Central memory CD8-positive, alpha-beta T cell (primary cell): ENCODE measurements at places on chromosomes 2 and 18.

GRCh38 chr2:106996171-106996769, 110.3 kb upstream of the ST6GAL2 start:
- no peak for DNase-seq

GRCh38 chr2:46130511-46130910, 166.7 kb upstream of the EPAS1 start:
- no peak for DNase-seq

GRCh38 chr2:191225690-191226089, 19.5 kb upstream of the MYO1B start:
- no peak for DNase-seq

DNA sequence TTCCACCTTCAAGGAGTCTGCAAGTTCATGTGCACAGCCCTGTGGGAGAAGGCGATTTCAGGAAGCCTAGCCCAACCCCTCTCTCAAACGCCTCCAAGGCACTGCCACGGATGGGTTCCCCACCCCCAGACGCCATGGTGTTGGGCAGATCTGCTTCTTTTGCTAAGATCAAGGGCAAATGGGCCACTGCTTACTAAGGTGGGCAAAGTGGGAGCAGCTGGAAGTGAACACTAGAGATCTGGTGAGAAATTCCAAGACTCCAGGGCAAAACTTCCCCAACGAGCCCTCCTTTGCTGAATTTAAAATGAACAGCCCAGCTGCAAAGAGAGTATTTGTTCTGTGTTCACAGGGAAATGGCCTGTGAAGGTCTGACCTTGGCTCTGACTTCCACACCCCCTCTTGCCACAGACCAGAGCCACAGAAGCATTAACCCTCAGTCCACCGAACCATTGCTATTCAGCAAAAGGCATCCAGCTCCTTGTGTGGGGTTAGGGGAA, 45.1 kb upstream of the ZBTB7C start:
- no peak for DNase-seq

DNA sequence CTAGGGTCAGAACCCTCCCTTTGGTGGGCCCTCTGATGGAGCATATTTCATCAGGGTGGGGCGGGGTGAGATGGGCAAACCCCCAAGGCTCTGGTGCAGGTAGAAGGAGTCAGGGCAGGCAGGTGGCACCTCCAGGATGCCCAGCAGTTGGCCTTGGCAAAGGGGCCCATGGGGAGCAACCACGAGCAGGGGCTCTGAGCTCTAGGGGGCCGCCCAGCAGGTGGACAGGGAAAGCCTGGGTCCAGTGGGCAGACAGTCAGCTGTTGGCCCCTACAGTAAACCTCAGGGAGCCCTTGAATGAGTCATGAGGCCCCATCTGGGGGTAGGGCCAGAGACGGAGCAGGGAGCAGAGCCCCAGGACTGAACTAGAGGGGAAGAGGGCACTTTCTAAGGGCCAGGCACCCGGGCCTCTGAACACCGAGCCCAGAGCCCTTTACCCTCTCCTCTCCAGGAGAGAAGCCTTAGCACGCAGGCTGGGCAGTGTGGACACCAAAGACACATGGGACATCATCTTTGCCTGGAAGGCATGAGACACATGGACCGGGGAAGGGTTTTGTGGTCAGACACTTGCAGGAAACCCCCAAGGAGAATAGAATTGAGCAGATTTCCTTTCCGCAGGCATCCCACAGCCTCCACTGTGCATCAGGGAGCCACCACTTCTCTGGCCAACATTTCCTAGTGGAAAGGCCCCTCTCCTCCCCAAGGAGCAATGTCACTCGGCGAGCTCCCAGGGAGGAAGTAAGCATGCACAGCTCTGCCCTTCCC, 257.3 kb downstream of the GLI2 start:
- no peak for DNase-seq

GRCh38 chr2:15031745-15032240, 399.3 kb downstream of the LRATD1 start:
- DNase-seq, result no peak

GRCh38 chr2:15762449-15762848, 170.8 kb downstream of the DDX1 start:
- no peak for DNase-seq

- DNase-seq, result no peak
These were observed 78.3 kb upstream of the ASB18 start for GRCh38 chr2:236342507-236342906.

DNA sequence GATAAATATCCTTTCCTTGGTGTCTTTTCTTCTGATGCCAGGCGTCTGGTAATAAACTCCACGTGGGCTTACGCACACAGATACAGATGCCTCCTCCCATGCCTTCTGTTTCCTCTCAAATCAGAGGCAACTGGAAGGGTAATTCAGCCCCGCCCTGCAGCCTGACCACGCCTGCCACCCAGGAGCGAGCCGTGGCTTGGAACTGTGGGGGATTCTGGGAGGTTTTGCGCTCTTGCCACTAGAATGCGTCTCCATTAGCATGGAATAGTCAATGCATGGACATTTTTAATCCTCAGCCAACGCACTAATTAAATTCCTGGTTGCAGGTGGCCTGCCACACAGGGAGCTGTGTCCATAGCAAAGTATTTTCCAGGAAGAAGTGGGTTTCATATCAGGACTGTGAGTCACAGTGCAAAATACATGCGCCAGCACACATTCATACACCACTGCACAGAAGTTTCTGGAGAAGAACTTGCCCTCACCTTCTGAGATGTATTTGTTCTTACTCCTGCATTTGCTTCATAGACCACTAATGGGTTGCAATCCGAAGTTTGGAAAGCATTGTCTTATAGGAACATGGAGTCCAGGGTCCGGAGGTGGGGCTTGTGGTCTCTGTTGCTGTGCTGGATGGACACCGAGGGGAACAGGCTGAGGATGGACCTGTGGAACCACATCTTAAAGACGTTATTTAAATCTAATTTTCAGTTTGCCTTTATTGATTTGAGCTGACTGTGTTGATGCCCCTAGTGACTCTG, 151.4 kb downstream of the LDLRAD4 start:
- no peak for DNase-seq

GRCh38 chr2:148936857-148937450, 61.9 kb downstream of the KIF5C start:
- no peak for DNase-seq

DNA sequence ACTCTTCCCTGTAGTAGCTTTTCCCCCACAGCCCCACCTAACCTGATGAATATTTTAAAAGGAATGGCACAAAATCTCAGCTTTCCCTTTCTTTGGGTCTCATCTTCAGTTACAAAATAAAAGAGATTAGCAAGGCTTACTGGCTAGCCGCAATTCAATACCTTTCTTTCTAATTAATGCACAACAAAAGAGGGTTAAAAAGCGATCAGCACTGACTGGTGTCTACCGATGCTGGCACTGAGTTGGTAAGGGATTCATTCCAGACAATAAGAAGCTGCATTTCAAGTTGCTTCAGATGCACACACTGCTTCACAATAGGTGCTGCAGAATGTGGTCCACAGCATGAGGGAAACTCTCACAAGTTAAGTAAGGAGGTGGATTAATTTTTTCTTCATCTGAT, 41.9 kb downstream of the HDHD2 start:
- DNase-seq, result no peak

DNA sequence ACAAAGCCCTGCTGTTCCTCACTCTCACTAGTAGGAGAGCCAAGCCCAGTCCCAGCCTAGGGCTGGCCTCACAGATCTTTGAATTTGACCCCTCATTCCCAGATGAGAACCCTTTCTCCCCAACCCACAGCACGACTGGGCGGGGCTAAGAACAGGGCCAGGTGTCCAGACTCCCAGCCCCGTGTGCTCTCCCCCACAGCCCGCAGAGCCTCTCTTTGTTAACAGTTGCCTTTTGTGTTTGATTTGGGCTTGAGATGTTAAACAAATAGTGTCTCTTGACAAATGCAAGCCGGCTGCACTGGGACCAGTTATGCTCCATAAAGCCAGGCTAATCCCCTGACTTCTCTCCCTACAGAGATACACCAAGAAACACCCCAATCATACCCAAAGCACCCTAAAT, 4.7 kb upstream of the KCNK3 start:
- no peak for DNase-seq

GRCh38 chr2:96085541-96086355, 30.6 kb downstream of the ADRA2B start:
- no peak for DNase-seq

DNA sequence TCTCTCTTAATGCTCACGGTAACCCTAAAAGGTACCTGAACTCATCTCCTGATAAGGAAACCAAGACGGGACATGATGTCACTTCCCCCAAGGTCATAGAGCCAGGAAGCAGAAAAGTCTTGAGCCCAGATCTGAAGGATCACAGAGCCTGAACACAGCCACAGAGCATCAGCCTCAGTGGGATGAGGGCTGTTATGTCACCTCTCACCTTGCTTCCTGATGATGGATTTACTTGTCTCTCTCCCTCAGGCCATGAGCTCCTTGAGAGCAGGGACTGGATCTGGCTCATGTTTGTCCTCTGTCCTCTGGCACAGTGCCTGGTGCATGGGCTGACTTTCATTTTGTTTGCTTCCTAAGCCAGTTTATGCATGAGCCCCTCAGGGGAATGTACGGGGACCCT, 54.2 kb downstream of the SERTAD2 start:
- DNase-seq, result no peak

- DNase-seq, result no peak
These were observed 43.4 kb downstream of the ZNF516 start for GRCh38 chr18:76451396-76452331.

DNA sequence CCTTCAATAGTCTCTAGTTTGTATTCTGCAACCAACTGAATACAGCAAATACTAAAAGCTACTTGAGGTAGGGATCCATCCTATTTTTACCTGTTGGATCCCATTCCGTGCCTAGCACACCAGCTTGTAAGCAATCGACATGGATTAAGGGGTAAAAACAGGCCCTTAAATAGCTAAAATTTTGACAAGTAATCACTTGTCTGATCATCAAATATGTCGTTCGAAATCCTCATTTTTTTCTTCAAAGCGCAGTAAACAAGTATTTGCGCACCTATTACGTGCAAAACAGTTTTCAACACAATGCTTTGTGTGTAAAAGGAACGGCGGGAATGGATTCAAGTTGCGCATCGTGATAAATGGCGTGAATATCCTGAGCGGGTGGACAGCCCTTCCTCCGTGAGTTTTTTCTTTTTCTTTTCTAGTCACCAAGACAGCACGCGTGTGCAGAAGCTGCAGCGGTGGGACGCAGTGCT, 1.4 kb upstream of the ACVR2A start:
- DNase-seq, result no peak

DNA sequence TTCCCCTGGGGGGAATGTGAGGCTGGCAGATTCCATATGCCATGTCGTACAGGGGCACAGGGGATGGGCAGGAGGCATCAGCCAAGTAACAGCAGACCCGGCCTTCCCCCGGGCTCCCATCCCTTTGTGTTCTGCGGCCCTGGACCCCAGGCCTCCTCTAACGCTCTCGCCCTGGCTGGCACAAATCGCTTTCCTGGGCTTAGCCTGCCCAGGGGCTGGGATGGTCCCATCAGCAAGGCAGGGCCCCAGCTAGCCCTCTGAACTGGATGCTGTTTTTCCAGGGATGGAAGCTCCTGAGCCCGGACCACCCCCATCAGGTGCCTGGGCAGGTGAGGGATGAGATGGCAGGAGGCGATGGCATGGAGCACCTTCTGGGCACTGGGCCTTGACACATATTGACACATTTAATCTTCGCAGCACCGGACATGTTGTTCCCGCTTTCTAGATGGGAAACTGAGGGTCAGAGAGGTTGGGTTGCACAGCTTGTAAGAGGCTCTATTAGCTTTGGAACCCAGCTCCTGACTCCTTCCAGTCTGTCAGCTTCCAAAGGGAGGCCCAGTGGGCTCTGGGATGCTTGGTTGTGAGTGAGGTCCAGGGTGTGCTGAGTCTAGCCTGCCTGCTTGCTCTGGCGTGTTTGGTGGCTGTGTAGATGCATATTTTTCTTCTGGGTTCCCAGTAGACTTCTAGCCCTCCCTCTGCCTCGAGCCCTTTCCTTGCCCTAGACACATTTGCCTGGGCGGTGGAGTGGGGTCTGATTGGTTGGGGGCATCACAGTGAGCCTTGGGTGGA, 40.3 kb downstream of the GLI2 start:
- DNase-seq, result no peak

DNA sequence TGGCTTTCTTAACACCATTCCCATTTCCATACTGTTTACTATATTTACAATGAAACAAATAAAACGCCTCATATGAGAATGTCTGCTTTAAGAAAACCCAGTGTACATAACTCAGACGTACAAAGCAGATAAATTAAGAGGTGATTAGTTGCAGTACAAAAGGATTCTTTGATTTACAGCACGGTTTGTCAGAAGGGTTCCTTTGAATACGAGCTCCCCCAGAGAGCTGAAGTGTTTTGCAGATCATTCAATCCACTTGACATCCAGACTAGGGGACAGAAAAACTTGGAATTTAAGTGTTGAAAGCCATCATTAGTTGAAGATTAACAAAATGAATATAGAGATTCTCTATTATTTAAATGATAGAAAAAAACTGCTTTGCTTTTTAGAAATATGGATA, 72.5 kb downstream of the RAPGEF4 start:
- DNase-seq, result no peak

DNA sequence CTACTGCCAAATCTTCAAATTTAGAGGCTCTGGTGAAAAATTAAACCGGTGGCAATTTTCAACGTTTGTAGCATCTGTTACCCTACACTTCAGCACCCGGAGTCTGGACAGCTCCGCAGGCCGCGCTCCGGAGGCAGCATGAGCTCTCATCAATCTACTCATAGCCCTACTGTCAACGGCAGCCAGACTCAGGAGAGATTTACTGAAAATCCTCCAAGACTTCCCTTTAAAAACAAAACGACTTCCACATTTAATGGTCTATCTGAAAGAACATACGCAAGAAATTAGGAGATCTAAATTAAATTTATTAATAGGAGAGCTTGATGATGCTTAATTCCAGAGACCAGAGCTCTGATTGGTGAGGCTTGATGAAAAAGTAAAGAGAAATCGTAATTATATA, 970 bp upstream of the ADCYAP1 start:
- no peak for DNase-seq

DNA sequence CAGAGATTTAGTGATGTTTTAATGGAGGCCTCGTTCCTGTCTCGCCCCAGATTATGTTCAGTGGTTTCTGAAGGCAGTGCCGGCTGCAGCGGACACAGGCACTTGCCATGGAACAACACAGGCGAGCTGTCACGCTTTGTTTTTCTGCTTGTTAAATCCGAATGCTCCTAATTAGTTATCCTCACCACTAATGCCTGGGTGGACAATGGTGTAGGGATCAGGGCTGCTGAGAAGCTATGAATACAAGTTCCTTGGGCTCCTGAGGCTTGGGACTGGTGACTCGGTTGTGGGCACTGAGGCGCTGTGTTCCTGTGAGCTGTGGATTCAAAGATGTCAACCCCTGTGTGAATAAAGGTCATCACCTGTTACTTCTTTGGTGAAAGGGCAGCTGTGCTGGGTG, 123.5 kb downstream of the PLEKHM3 start:
- DNase-seq, result no peak

DNA sequence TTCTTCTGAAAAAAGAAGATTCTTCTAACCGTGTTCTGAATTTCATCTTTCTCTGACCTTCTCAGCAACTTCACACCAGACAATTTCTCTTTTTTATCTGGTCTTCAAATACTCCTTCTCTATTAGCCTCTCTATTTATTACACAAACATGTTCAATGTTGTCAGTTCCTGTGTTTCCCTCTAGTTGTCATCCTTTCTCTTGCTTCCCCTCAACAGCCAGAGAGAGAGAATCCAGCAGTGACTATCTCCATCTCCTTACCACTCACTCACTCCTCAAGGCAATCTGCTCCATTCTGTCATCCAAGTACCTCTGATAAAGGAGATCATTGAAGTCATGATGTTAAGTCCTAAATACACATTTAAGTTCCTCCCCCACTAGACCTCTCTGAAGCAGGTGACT, 491.9 kb upstream of the CHAC2 start:
- DNase-seq, result no peak
